Neural progenitor cell (in vitro differentiated cells): ENCODE measurements at places on chromosomes 12 and 14.
A peak's percentile ranks its signal among the peaks of the same experiment; 100 is the strongest.

DNA sequence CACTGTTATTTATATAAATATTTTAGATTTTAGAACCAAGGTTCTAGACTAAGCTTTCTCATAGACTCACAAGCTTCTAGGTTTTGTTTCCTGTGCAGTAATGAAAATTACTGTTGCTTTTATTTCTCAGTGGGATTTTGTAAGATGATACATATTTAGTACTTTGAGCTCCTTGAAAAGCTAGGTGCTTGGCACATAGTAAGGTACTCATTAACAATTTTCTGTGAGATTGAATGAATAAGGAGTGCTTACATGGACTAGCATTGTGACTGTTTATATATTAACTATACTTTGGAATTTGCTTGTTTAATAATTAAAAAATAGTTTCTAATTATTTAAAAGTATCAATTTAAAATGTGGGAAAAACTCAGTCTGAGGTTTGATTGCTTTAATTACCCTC is 85.7 kb downstream of the MIA2 start:
- DNase-seq, result no peak

- peak; percentile 47 for DNase-seq
These were observed 286.4 kb downstream of the PCNX1 start for GRCh38 chr14:71193663-71194062.

DNA sequence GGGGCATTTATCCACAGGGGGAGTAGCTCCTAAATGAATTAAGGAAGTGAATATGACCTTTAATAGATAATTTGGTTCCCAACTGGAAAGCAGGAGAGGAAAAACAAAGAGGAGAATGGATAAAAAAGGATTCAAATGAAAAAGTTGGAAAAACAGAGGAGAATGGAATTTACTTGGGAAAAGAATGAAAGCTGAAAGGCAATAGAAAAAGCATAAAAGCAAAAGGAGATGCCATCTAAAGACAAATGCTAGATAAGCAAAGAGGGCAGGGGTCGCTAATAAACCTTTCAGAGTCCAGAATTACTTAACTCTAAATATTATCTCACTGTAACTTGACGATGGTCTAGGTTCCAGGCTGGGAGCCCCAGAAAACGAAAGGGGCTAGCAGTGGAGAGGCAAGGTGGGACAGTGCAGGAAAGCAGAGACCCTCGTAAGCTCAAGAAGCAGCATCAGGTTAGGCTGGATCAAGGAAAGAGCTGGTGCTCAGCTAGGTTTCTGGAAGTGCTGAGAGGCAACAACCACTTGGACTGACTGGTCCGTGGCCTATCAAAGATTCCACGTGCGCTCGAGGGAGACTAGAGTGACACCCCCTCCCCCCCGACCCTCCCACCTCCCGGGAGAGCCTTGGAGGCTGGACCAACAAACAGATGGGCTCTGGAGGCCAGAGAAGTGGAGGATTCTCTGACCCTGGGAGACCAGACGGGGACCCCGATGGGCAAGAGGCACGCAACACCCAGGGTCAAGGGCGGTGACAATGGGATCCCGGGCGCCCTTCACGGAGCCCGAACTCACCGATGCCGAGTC is 1.2 kb downstream of the SLC2A13 start:
- peak; percentile 26 for DNase-seq

GRCh38 chr12:68261896-68262295 is 8.5 kb upstream of the IL22 start:
- no peak for DNase-seq

- peak; percentile 35 for DNase-seq
These were observed 59.1 kb downstream of the TBC1D30 start for GRCh38 chr12:64883264-64884163.

- no peak for DNase-seq
These were observed 18.8 kb downstream of the TTC7B start for GRCh38 chr14:90797451-90797850.

DNA sequence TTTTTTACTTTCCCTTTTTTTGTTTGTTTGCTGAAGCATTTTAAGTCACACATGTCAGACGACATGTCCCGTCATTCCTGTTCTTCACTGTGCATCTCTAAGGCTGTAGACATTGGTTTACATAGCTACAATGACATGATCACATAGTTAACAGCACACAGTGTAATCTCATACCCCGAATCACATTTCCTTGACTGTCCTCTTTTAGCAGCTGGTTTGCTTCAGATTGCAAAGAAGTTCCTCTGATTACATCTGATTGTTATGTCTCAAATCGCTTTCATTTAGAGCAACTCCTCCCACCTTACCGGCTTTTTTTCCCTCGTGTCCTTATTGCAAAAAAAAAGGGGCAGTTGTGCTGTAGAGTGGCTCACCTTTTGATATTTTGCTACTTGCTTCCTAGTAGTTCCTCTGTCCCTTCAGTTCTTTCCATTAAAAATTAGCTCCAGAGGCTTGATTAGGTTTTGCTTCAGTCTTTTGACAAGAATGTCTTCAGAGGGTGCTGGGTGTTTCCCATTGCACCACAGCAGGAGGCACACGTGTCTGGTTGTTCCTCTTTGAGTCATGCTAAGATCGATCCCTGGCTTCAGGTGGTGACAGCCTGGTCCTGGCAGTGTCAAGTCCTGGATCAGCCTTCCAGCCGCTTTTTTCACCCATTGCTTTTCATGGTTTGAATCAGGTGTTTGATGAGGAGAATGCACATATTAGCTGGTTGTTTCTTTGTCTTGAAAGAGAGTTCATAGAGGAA is 35.0 kb downstream of the ZNF664 start:
- no peak for DNase-seq

DNA sequence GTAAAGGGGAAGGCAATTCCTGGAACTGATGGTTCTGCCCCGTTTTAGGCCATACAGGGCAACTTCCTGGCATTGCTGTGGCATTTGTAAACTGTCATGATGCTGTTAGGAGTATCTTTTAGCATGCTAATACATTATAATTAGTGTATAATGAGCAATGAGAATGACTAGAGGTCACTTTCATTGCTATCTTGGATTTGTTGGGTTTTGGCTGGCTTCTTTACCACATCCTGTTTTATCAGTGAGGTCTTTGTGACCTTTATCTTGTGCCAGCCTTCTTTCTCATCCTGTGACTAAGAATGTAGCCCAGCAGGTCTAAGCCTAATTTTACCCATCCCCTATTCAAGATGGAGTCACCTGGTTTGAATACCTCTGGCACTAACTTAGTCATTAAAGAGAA is 51.2 kb downstream of the TESPA1 start:
- no peak for DNase-seq

DNA sequence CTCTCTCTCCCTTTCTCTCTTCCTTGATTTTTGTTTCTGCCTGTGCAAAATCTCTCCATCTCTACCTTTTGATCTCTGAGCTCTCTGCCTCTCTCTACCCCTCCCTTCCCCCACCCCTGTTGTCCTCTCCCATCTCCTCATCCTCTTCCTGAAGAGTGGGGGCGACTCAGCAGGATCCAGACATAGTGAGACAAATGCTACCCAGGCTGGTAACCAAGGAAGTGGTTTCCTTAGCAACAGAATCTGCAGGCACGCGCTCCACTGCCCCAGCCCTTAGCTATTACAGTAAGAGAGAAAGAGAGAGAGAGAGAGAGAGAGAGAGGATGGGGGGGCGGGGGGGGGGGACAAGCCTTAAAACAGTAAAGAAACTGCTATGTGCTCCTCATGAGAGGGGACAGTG is 85.6 kb downstream of the CMKLR1 start:
- DNase-seq, result peak; percentile 39

DNA sequence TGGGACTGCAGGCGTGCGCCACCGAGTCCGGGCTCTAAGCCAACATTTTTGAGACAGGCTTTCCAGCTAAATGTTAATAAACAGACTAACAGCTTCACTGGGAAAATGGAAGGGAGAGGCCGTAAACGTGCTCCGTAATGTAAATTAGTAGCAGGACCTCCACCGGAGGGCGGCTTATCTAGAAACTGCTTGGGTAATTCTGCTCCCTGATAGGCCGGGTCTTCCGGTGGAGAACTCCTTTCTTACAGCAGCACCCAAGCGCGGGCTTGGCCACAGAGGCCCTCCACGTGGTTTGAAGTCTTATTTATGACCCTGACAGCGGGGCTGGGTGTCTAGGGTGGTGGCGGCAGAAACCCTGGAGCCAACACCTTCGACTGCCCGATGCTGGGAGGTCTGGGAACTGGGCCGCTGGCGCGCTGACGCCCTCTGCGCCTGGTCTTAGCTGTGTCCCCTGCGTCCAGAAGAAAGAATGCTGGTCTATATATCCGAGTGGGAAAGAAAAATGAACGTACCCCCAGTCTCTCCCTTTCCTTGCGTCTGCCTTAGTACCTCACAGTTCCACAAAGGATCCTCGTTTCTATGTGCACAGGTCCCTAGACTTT is 1.7 kb downstream of the DPPA3 start:
- DNase-seq, result no peak

DNA sequence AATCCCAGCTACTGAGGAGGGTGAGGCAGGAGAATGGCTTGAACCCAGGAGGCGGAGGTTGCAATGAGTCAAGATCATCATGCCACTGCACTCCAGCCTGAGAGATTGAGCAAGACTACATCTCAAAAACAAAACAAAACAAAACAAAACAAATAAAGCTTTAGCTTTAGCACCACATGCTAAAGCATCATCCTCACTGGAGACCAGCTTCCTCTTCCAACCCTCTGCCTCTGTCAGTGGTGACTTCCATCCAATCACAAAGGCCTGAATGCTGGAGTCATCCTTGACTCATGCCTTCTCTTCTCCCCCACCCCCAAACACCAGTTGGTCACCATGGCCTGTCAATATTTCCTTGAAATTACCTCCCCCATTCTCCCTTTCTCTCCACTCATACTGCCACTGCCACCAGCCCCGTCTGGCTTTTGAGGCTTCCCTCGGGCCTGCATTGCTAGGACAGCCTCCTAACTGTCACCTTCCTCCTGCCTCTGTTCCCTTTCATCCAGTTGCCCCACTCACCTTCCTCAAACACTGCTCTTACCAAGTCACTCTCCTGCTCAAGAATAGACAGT is 1.4 kb downstream of the ZNF385A start:
- DNase-seq, result no peak

DNA sequence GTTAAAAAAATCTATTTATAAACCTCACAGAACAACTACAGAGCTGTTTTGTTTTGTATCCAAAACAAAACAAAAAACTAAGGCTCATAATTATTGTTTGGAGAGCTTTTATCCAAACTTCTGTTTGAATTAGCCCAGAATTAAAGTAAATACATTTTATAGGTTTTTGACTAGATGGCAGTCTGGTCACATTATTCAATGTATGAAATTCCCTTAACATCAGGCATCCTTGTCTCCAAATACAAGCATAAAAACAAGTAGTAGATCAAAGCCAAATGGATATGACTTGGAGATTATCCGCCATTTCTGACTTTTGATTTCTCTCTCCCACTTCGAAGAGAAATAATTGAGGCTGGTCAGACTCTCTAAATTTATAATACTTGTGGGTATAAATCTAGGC is 63.5 kb downstream of the SLC38A1 start:
- no peak for DNase-seq

- DNase-seq, result peak; percentile 70
These were observed 82.6 kb upstream of the HMGA2 start for GRCh38 chr12:65741656-65742017.

GRCh38 chr14:101428409-101428808 is 132.9 kb upstream of the DIO3 start:
- no peak for DNase-seq

GRCh38 chr12:67320614-67321295 is 51.6 kb downstream of the CAND1 start:
- DNase-seq, result no peak

DNA sequence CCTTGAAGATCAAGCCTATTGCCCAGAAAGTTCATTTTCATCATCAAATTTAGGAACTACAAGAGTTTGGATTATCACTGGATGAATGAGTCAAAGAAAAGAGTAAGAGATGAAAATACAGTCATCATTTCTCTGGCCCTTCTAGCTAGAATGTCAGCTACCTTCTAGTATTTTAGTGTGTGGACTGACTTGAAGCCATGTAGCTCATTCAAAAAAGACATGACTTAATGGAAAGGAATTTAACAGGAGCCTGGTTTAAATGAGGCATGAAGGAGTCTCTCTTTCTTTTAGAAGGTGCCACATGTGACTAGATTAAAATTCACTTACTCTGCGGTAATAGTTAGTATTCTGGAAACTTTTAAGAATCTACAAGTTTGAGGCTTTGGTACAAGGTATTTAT is 7.1 kb downstream of the PTHLH start:
- no peak for DNase-seq

- peak; percentile 14 for DNase-seq
These were observed 60.4 kb upstream of the SGPP1 start for GRCh38 chr14:63788011-63788933.

- no peak for DNase-seq
These were observed 10.6 kb downstream of the NACA start for GRCh38 chr12:56714431-56714929.

GRCh38 chr12:117109943-117110635 is 10.9 kb upstream of the TESC start:
- DNase-seq, result no peak
